Liver (tissue), 10 donors: ENCODE measurements at places on chromosomes 2 and 18. TPM values are rescaled to one million over a fixed set of nuclear protein-coding genes. Genes with fewer than 3 reads are reported as not detected.

The DES gene
- polyA plus RNA-seq: 6.2 TPM

The KCNIP3 gene
- 1.1 TPM for polyA plus RNA-seq

The FBXO36 gene
- 0.74 TPM for polyA plus RNA-seq

The CERS6 gene
- 4.2 TPM for polyA plus RNA-seq

The PSTPIP2 gene
- polyA plus RNA-seq: 4.4 TPM

The PLCL1 gene
- 0.12 TPM for polyA plus RNA-seq

- H3K27ac ChIP-seq: no peak overlapping the region
- no peaks in the 10 kb centered on the region for H3K36me3 ChIP-seq
- DNase-seq: no peak
- no peak overlapping the region for H3K4me3 ChIP-seq
- no peaks in the 10 kb centered on the region for H3K4me1 ChIP-seq
- peaks cover 3% of the 10 kb centered on the region for H3K27me3 ChIP-seq
These were observed 190.7 kb upstream of the CXCR4 start for GRCh38 chr2:136308611-136309010.

GRCh38 chr2:121242976-121243375 is 42.0 kb downstream of the TFCP2L1 start:
- H3K4me3 ChIP-seq: no peak overlapping the region
- no peak for DNase-seq
- no peak overlapping the region for H3K27ac ChIP-seq
- no peaks in the 10 kb centered on the region for H3K36me3 ChIP-seq

- no peaks in the 10 kb centered on the region for H3K4me1 ChIP-seq
- no peak overlapping the region for H3K4me3 ChIP-seq
- H3K36me3 ChIP-seq: no peaks in the 10 kb centered on the region
- DNase-seq: no peak
- H3K27ac ChIP-seq: no peak overlapping the region
- H3K27me3 ChIP-seq: no peaks in the 10 kb centered on the region
These were observed 10.1 kb downstream of the KIF3C start for GRCh38 chr2:25972049-25972823.

DNA sequence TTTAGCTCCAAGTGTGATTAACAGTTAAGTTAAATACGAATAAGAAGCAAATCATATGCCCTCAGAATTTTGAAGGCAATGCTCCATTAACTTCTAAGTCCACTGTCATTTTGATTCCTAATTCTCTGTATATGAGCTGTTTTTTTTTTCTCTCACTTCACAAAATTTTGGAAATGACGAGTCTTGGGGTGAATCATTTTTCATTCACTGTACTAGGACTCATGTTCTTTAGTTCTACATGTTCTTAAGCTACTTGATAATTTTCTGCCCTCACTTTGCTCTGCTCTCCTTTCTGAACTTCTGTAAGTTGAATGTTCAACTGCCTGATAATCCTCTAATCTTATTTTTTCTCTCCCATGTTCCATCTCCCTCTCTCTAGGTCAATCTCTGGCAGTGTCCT is 141.0 kb downstream of the THADA start:
- H3K27me3 ChIP-seq: no peaks in the 10 kb centered on the region
- no peak overlapping the region for H3K27ac ChIP-seq
- DNase-seq: no peak
- peaks cover 31% of the 10 kb centered on the region for H3K4me1 ChIP-seq
- no peak overlapping the region for H3K4me3 ChIP-seq
- no peaks in the 10 kb centered on the region for H3K36me3 ChIP-seq

GRCh38 chr2:224885836-224886547 is 156.3 kb downstream of the DOCK10 start:
- H3K4me3 ChIP-seq: no peak overlapping the region
- H3K4me1 ChIP-seq: peaks cover 7% of the 10 kb centered on the region
- no peaks in the 10 kb centered on the region for H3K36me3 ChIP-seq
- no peak for DNase-seq
- no peak overlapping the region for H3K27ac ChIP-seq
- H3K27me3 ChIP-seq: no peaks in the 10 kb centered on the region

DNA sequence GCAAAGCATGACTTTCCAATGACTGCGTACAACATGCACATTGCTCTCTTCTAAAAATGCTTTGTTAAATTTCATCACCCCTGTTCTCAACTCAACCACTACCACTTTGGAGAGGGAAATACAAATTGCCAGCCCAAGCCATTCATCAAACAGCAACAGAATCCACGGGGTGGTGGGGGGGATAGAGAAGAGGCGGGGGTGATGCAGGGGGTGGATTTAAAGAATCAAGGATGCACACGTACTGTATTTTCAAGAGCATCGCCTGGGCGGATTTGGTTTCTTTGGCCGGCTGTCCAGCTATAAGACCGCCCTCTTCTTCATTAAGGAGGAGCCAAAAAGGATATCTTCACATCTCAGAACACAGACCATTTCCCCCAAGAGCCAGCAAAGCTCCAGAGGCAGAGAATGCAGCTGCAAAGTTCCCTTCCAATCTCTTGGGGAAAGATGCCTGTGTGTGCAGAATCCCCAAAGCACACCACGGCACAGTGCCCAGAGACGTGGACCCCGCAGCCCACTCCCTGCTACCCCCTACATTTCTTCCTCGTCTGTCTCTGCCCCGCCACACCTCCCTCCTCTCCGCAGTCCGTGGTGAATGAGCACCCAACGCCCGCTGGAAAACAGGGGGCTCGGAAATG is 977 bp downstream of the SLC8A1 start:
- peak overlapping the region; percentile 69 for H3K27ac ChIP-seq
- no peaks in the 10 kb centered on the region for H3K36me3 ChIP-seq
- no peak for DNase-seq
- H3K27me3 ChIP-seq: peaks cover 8% of the 10 kb centered on the region
- H3K4me1 ChIP-seq: no peaks in the 10 kb centered on the region
- H3K4me3 ChIP-seq: no peak overlapping the region

- H3K4me1 ChIP-seq: peaks cover 15% of the 10 kb centered on the region
- DNase-seq: peak; percentile 88
- no peaks in the 10 kb centered on the region for H3K27me3 ChIP-seq
These were observed 14.6 kb downstream of the TNS1 start for GRCh38 chr2:217988014-217988839.

- no peak overlapping the region for H3K27ac ChIP-seq
- no peak overlapping the region for H3K4me3 ChIP-seq
- DNase-seq: no peak
- H3K36me3 ChIP-seq: no peaks in the 10 kb centered on the region
- no peaks in the 10 kb centered on the region for H3K27me3 ChIP-seq
These were observed 76.9 kb upstream of the ODC1 start for GRCh38 chr2:10524851-10525572.

DNA sequence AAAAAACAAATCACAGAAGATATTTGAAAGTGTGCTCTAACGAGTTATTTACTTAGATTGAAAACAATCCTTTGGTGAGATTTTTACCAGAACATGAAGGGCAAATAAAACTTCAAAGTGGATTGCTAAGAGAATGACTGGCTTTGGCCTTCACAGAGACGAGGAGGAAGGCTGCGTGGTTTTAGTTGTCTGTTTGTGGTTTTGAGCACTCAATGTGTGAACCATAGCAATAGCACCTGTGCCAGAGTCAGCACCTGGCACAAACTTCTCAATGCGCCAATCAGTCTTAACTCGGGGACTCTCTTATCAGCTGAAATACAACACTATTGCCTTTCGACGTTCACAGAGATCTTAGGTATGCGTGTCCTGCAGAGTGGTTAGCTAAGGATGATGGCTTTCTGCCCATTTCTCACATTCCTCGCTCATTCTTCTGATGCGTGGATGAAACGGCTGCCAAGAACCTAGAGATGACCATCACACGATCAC is 70.0 kb downstream of the MBP start:
- peak overlapping the region; percentile 48 for H3K27ac ChIP-seq
- H3K27me3 ChIP-seq: no peaks in the 10 kb centered on the region
- DNase-seq: no peak
- H3K36me3 ChIP-seq: peaks cover 5% of the 10 kb centered on the region
- no peaks in the 10 kb centered on the region for H3K4me1 ChIP-seq

DNA sequence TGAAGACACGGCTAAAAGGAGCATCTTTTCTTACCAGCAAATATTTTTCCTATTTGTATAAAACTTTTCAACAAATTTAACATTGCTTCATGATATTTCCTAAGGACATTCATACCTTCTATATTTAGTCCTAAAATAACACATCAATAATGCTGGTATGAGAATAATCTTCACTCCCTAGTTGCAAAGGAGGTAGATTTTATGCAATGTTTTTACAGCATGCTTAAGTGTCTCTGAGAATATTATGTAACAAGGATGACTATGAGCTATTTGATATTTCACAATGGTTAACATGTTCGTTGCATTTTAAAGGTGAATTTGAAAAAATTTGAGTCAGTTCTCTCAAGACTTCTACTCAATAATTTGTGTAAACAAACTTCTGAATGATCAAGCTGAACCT is 506.7 kb downstream of the NUP35 start:
- H3K27ac ChIP-seq: no peak overlapping the region
- DNase-seq: no peak
- H3K4me3 ChIP-seq: no peak overlapping the region
- H3K4me1 ChIP-seq: no peaks in the 10 kb centered on the region

- H3K27ac ChIP-seq: no peak overlapping the region
- no peaks in the 10 kb centered on the region for H3K36me3 ChIP-seq
- no peaks in the 10 kb centered on the region for H3K27me3 ChIP-seq
- H3K4me3 ChIP-seq: no peak overlapping the region
- no peaks in the 10 kb centered on the region for H3K4me1 ChIP-seq
These were observed 1821.8 kb upstream of the PIK3C3 start for GRCh38 chr18:40133253-40133652.

GRCh38 chr2:179417436-179417949 is 152.9 kb upstream of the SESTD1 start:
- no peaks in the 10 kb centered on the region for H3K4me1 ChIP-seq
- no peak overlapping the region for H3K27ac ChIP-seq
- H3K36me3 ChIP-seq: no peaks in the 10 kb centered on the region
- no peak overlapping the region for H3K4me3 ChIP-seq

DNA sequence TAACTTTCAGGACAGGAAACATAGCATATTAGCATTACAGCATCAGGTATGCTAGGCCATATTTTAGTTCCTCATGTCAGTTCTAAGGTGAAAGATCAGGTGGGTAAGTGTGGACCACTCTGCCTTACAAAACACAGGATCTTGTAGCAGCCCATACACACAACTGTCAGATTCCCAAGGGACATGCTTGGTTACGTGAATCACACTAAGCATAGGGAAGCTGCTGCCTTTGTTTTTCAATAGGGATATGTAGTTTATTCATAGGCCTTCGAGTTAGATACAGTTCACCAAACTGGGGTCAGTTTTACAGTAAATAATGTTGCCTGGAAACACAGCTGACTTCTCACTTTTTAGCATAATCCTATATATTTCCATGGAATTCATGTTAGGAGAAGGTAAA is 116.1 kb upstream of the OTX1 start:
- no peaks in the 10 kb centered on the region for H3K4me1 ChIP-seq
- no peak overlapping the region for H3K27ac ChIP-seq
- no peaks in the 10 kb centered on the region for H3K36me3 ChIP-seq
- DNase-seq: no peak
- no peak overlapping the region for H3K4me3 ChIP-seq

GRCh38 chr2:138510319-138510718 is 8.7 kb downstream of the SPOPL start:
- peaks cover 23% of the 10 kb centered on the region for H3K4me1 ChIP-seq
- H3K4me3 ChIP-seq: no peak overlapping the region
- no peaks in the 10 kb centered on the region for H3K36me3 ChIP-seq
- DNase-seq: no peak

DNA sequence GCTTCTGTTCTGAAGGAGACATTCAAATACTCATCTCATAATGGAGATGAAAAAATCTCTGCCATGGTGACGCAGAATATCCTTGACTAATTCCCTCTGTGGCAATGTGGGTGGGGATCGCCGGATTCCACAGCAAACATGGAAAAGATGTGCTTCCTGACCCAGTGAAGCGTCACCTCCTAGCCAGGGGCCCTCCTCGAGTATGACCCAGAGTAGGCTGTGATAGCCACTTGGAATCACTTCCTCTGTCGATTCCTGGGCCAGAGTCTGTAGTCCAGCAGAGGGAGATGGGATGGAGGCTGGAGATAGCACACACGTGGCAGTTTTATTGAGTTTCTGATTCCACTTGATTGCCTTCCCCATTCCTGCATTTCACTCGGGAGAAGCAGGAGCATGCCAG is 36.8 kb downstream of the DRC1 start:
- H3K4me3 ChIP-seq: no peak overlapping the region
- H3K27me3 ChIP-seq: no peaks in the 10 kb centered on the region
- no peak overlapping the region for H3K27ac ChIP-seq
- no peaks in the 10 kb centered on the region for H3K4me1 ChIP-seq

DNA sequence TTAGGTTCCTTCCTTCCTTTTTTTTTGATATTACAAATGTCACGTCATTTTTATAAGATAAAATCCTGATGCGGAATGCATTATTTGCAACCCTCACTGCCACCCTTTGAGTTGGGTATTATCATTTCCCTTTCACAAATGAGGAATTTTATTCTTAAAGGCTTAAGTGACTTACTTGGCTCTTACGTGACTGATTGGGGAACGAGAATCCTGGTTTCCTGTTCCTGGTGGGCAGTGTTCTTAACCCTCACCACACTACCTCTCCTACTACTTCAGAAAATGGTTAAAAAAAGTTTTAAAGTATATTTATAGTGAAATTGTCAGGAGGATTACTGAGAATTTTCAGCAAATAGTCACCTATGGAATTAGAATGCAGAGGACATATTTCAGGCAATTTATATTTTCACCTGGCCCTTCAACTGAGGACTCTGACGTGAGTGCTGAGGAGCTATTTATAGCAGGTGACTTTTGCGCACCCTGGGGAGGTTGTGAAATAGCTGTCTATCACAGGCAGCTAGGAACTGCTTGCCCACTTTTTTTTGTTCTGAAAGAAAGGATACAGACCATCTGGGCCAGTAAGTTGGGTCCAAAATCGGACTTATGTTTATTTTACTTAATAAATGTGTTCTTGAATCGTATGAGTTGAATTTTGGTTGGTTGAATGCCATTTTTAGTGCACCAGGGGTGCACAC is 18.7 kb upstream of the RASGRP3 start:
- H3K4me3 ChIP-seq: no peak overlapping the region
- H3K27me3 ChIP-seq: no peaks in the 10 kb centered on the region
- peaks cover 1% of the 10 kb centered on the region for H3K4me1 ChIP-seq
- H3K36me3 ChIP-seq: no peaks in the 10 kb centered on the region

DNA sequence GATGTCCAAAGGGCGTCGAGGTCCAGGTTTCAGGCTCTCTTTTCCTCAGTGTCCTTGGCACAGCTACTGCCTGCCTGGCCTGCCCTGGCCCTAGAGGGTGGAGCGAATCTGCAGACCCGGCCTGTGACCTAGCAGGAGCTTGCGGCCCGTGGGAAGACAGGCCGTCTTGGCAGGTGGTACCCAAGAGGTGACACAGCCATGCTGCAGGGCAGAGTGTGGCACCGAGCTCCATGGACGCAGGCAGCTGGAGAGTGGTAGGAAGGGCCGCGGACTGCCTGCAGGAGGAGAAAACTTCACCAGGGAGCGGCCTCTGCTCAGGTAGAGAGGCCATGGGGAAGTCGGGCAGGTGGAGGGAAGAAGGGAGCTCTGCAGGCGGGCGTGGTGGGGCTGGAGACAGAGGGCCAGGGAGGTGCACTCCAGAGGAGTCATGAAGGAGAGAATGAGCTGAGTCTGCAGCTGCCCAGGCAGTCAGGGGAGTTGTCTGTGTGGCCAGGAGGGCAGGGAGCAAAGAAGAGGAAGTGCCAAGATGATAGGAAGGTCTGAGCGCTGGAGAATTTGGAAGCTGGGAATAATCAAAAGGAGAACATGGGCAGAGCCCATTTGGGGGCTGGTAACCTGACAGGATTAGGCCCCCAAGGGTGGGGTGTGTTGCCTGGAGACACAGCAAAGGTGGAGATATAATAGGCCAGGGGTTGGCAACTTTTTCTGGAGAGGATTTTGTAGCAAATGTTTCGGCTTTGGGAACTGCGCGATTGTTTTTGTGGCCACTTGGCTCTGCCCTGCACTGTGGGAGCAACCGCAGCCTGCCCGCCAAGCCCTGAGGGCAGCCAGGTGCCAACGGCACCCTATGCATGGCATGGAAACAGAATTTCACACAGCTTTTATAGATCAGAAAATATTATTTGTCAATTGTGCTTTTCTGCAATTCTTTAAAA is 154.4 kb upstream of the PXDN start:
- H3K4me1 ChIP-seq: no peaks in the 10 kb centered on the region
- no peak overlapping the region for H3K4me3 ChIP-seq
- no peak overlapping the region for H3K27ac ChIP-seq
- H3K36me3 ChIP-seq: no peaks in the 10 kb centered on the region
